NCI-H1930 (cell line): ENCODE measurements at places on chromosomes 5 and 9.

GRCh38 chr9:35526087-35526801 lies 36.3 kb downstream of the RUSC2 start:
- no peak for DNase-seq

DNA sequence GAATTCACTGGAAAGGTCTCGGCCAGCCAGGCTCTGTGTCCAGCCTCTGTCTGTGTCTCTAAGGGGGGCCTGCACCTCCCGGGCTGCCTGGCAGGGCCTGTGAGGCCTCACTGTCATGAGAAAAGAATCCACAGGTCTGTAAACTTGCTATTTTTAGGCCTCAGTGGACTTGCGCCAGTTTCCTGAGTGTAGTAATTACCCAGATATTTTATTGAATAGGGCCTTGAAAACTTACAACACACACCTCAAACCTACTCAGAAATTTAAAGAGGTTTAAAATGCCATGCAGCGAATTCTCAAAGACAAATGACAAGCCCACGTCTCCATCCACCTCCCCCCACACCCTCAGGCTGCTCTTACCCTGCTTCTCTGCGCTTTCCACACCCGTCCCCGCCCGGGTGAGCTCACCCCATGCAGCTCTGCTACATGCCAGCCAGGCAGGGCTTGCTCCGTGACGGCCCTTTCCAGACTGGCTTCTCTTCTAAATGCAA lies 8.8 kb upstream of the TENT4A start:
- DNase-seq = no peak

DNA sequence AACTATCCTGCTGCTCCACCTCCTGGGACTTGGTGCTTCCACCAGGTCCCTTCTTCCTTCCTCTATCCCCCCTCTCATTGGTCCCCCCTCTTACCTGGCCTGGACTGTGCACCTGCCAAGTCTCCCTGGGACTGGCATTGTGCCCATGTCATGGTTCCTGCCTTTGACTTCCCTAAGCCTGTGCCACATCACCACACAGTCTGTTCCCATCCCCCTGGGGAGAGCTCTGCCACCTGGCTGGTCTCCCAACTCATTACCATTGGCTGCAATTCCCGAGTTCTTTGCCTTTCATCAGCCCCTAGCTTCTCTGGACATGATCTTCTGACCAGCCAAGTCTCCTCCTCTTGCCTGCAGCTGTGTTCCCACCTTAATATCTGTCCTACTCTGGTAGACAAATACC lies 180.3 kb downstream of the SREK1 start:
- DNase-seq = no peak

GRCh38 chr5:138544181-138545134 lies 1.4 kb upstream of the ETF1 start:
- no peak for DNase-seq

DNA sequence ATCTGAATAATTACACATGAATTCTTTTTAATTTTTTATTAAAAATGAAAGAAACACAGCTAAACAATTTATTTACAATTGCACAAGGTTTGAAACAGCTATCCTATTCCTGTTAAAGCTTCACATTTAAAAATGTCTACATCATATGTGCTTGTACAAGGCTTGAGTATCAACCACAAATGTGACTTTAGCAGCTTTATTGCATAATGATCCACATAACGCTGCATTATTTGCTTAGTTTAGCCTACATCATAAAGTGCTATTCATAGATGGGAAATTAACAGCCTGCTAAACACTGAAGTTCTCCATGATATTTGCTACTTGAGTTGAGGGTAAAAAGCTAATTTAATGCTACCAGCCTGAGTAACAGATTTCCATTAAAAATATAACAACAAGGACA lies 45.0 kb downstream of the TRIM36 start:
- DNase-seq = no peak

DNA sequence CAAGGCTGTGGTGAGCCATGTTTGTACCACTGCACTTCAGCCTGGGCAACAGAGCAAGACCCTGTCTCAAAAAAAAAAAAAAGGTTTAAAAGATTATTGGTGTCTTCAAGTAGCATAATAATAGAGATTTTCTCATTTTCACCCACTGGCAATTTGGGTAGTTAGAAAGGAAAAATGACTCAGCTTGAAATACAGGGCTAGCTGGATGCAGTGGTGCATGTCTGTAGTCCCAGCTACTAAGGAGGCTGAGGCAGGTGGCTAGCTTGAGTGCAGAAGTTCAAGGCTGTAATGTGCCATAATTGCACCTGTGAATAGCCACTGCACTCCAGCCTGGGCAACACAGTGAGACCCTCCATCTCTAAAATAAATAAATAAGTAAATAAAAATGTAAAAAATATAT lies 111.1 kb downstream of the ARRDC3 start:
- no peak for DNase-seq

DNA sequence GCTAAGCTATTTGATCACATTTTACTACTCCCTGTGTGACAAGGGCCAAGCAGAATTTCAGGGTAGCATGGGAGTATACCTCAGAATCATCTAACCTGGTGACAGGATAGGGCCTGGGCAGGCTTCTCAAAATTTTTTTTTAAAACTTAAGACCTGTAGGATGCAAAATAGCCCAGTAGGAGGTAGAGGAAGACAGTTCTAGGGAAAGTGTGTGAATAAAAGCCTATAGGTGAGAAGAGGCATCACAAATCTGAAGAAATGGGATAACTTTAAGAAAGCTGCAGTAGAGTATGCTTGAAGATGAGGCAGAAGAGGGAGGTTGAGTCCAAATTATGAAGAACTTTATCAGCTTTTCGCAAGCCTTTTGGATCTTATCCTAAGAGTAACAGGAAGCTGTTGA lies 32.3 kb downstream of the CNTRL start:
- no peak for DNase-seq

DNA sequence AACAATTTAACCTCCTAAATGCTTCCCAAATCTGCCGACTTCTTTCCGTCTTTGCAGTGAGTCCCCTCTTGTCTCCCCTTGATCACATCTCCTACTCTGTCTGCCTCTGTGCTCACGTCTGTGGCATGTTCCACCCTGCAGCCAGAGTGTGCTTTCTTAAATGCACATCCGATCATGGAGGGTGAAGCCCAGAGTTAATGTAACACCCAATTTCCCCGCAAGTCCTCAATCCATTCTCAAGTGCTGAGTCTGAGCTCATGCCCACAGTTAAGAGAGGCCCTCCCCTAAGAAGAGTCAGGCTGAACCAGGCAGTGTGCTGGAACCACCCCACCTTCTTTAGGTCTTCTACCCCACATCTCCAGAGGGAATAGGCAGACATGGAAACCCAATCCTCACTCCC lies 164.8 kb downstream of the EPB41L4A start:
- no peak for DNase-seq

DNA sequence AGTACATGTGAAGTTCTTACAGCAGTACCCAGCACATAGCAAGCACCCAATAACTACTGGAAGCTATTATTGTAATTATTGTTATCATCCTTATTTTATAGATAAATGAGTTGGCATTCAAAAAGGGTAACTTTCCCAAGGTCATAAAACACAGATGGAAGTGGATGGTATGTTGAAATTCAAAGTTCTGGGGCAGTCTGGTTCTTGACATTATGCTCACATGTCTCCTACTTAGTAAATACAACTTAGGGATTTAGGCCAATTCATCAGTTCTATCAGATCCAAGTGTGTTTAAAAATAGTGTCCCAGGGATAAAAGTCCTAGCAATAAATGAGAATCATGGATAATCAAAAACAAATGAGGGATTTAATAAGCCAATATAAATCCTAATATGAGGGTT lies 265.2 kb downstream of the ADAMTSL1 start:
- DNase-seq = no peak

DNA sequence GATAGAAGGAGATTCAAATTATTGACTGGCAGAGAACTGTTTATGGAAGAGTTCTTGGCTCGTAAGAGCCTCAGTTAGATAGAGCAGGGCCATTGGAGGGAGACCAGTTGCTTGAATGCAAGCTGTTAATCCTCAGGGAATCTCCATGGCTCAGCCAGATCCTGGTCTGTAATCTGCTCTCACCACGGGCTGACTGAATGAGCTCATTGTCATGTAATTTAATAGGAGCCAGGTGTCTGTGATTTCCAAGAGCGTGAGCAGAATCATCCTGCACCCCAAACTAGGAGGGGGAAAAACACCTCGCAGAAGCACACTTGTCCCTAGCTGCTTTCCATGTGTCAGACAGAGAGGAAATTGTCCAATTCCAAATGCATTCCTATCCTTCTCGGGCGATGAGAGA lies 19.1 kb upstream of the KCNMB1 start:
- no peak for DNase-seq
